ENCODE measurements at places on chromosomes 2 and 18.

GRCh38 chr18:10727477-10727876 is 201.7 kb downstream of the NAPG start:
- no peak for DNase-seq

DNA sequence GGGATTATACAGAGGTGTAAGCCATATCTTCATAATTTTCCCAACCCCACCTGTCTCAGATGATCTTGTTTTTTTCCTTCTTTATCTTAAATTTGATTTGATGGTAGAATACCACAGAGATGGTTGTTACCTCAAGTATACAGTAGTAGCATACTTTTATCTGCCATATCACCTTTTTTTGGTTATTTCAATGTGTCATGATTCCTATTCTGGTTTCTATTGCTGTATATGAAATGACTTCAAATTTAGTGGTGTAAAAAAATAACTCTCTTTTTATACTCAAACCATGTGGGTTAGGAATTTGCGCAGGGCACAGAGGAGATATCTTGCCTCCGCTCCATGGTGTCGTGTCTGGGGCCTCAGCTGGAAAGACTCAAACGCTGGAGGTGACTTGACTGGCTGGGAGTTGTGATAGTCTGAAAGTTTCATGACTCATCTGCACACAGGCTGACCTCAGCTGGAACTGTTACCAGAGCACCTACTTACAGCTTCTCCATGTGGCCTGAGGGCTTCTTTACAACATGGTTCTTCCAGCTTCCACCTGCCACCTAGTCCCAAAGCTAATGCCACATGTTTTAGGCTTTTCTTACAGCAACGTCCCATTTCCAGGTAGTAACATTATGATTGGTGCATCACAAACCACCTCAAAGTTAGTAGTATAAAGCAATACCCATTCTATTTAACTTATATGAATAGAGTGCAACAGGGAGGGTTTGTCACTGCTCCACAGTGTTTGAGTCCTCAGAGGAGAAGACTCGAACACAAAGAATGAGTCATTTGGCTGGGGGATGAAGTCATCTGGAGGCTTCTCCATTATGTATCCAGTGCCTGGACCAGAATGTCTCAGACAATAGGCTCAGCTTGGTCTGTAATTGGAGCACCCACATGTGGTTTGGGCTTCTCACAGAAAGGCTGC is 82.3 kb upstream of the XPO1 start:
- no peak for DNase-seq

DNA sequence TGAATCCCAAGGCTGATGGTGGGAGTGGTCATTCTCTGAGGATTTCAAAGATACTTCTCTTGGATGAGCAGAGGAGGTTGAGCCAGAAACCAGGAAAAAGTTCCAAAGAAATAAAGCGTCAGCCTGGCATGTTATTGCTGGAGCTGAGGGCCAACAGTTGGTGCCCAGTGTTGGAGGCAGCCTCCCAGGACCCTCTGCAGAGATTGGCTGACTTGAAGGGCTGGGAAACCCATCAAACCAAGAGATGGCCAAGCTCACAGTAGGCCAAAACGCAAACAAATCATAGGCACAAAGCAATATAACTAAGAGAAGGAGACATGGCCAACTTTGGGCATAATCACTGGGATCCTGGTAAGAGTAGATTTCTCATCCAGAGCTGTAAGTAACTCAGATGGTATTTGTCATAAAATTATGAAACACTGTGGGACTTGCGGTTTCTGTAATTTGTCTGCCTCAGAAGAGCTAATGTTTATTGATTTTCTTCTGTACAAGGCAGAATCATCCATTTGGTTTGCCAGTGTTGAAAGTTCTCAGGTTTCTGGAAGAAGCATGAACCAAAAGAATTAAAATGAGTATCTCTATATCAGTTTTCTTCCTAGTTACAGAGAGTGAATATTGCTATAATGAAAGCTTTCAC is 108.3 kb downstream of the ATL2 start:
- no peak for DNase-seq

- no peak for DNase-seq
Observed at GRCh38 chr18:60593249-60593648, 220.7 kb upstream of the MC4R start.

GRCh38 chr2:237581751-237582746 is 8.5 kb downstream of the RAB17 start:
- DNase-seq: no peak

GRCh38 chr2:190412966-190413365 is 4.8 kb downstream of the MFSD6 start:
- DNase-seq: no peak

- no peak for DNase-seq
Observed at GRCh38 chr2:157784169-157784822, 91.8 kb downstream of the ACVR1 start.

DNA sequence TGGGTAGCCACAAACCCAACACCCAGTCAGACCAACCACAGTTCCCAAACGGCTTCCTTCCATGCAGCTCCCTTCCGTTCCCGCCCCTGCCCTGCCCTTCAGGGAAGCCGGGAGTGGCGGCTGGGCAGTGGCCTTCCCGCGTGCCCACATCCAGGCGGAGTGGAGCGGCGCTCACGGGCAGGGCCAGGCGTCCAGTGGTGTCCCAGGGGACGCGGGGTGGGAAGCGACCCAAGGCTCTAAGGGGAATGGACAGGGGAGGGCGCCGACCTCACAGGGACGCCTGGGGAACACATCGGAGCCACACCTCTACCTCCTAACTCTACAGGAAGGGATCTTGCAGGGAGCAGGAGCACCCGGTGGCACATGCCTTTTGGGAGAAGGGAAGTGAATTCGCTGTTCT is 225.9 kb upstream of the MGAT5 start:
- no peak for DNase-seq

GRCh38 chr2:224793946-224794345 is 77.8 kb upstream of the CCDC195 start:
- no peak for DNase-seq

DNA sequence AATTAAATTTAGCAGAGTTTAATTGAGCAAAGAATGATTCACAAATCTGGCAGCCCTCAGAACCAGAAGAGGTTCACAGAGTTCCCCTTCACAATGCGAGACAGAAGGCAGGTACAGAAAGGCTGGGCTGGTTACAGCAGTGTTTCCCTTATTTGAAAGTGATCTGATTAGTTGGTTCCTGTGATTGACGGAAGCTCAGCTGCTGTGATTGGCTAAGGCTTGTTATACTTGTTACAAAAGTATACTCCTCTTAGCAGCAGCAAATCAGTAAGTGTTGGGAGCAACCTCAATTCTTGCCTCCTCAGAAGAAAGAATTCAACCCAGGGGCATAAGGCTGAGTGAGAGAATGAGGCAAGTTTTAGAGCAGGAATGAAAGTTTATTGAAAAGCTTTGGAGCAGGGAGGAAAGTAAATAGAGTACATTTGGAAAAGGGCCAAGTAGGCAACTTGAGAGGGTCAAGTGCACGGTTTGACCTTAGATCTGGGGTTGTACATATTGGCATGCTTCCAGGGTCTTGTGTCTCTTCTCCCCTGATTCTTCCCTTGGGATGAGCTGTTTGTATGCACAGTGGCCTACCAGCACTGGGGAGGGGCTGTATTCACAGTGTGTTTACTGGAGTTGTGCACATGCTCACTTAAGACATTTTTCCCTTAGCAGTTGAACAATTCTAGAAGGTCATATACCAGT is 431.8 kb upstream of the RAB12 start:
- DNase-seq: peak; percentile 38

- no peak for DNase-seq
Observed at GRCh38 chr18:48306838-48307237, 102.3 kb downstream of the ZBTB7C start.

DNA sequence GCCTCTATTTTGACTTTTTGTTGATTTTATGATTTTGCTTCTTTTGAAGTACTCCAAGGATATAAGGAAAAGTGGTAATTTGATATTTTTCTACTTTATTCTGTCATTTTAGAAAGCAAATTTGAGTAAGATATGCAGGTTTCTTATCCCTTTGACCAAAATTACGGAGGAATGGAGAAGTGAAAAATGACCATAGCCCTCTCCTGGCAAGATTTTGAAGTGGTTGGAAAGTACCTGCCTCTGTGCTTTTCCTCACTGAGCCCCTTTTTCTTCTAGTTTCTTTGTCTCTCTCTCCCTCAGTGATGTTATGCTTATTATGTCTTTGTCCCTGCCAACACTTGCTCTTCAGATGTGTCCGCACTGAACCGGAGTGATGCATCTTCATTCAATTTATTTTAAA is 898.1 kb downstream of the EPHA4 start:
- no peak for DNase-seq

Data from NCI-H1436 treated with DMSO at 0.1 percent for 48 hours (cell line).